Ecto neural progenitor cell (in vitro differentiated cells): ENCODE measurements at places on chromosomes 6 and 20.

DNA sequence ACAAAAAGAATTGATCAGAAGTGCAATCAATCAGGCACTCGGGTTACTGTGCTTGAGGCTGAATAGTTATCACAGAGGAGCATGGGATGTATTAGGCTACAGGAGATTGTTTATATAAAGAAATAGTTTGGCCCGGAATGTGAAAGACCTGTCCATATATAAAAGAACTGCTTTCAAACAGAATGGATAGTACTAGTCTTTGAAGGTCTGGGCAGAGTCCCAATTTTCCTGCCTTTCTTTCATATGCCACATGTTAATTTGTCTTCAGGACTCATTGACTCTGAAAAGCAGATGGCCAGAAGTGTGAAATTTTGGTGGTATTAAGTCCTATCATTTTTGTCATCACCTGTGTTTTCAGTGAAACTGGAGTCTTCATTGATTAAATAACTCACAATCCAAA lies 314.5 kb downstream of the EYA4 start:
- DNase-seq, result no peak

- no peak for DNase-seq
These were observed 699 bp upstream of the HSPA1B start for GRCh38 chr6:31826793-31827285.

DNA sequence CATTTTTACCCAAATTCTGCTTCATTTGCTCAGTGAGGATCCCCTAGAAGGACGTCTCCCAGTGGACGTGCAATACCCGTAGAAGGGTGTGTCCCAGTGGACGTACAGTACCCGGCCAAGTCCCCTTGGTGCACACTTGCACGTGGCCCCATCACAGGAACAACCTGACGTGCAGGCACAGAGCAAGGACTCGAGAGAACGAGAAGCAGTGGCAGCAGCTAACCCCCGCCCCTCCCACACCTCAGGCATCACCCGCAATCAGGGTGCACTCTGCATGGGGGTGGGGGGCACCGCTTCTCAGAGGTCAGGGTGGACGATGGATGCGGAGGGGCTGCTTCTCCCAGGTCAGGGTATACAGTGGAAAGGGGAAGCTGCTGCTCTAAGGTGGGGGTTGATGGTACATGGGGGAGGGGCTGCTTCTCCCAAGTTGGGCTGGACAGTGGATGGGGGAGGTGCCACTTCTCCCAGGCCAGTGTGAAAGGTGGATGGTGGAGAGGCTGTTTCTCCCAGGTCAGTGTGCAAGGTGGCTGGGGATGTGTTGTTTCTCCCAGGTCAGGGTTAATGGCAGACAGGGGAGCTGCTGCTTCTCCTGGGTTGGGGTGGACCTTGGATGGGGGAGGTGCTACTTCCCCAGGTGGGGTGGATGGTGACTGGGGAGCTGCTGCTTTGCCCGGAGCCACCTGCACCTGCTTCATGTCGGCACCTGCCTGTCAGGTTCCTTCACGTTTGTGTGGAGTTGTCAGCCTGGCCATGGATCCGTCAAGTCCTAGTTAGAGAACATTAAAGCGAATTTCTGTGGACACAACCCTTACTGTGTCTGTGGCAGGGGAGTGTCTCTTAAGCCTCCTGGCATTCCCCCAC lies 1.0 kb upstream of the THBS2 start:
- no peak for DNase-seq

- no peak for DNase-seq
These were observed 1029.5 kb upstream of the GJE1 start for GRCh38 chr6:141103246-141103645.

DNA sequence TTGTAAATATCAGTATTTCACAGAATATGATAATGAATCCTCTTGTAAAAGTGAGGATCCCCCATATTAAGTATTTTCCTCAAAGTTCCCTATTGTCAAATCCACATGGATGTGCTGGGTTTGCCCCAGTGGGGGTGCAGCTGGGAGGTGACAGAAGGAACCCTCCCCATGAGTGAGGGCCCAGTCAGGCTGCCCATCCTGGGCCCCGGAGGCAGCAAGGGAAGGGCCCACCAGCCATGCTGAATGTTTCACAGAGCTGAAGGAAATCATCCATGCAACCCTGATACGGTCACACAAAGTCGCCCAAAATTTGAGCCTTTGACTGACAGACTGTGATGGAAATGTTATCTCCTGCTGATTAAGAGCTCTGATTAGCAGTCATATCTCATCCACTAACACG lies 39.7 kb downstream of the FRMD1 start:
- no peak for DNase-seq

- DNase-seq, result no peak
These were observed at the start of gene RBM24 for GRCh38 chr6:17281100-17281496. TSS of gene RBM24 (plus strand) at chr6:17281361. CDS start at chr6:17281582, 221 bp downstream.

DNA sequence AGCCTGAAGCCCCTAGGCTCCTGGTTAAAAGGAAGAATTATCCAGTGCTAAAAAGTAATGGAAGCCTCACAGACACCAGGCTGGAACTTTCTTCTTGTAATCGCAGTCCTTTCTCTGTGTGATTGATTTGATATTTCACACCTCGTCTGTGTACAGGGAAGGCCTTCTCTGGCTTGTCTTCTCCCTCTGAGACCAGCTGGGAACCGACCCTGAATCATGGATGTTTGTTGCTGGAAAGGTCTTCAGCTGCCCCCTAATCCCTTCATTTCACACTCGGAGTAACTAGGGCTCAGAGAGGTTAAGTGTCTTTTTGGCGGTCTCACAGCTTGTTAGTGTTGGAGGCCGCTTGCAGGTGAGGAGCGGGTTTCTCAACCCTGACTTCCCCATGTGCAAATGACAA lies 500.2 kb upstream of the CDH4 start:
- DNase-seq, result peak; percentile 20

GRCh38 chr20:31606804-31607639 lies 1.9 kb downstream of the ID1 start:
- peak; percentile 66 for DNase-seq

- DNase-seq, result no peak
These were observed 101.1 kb upstream of the ID4 start for GRCh38 chr6:19736066-19736465.

- no peak for DNase-seq
These were observed 106.0 kb downstream of the PRIM2 start for GRCh38 chr6:57423468-57423867.

- DNase-seq, result no peak
These were observed 108.7 kb upstream of the GMDS start for GRCh38 chr6:2354138-2354491.

DNA sequence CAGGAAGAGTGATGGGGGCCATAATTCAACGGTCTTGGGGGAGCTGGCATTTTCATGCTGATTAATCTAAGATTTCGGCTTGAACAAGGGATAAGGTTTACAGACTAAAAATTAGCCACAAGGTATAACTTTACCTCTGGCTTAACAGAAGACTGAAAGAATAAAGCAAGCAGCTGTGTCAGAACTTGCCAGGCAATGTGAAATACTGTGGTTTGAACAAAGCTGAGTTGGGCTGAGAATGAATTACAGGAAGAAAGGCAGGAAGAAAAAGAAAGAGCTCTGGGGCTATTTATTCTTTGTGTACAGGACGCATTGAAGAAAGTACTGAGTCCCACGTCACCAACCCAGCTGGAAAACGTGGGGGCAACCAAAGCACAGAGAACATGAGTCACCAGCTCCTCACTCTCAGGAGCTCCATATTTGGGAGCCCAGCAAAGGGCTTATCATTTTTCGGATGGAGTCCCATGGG lies 121.5 kb upstream of the NEDD9 start:
- no peak for DNase-seq

GRCh38 chr6:113805173-113805790 lies 51.9 kb upstream of the MARCKS start:
- DNase-seq, result no peak

- no peak for DNase-seq
These were observed 61.7 kb downstream of the FAM217A start for GRCh38 chr6:4017058-4017739.

- no peak for DNase-seq
These were observed 8.9 kb downstream of the EHMT2 start for GRCh38 chr6:31888276-31889258.

DNA sequence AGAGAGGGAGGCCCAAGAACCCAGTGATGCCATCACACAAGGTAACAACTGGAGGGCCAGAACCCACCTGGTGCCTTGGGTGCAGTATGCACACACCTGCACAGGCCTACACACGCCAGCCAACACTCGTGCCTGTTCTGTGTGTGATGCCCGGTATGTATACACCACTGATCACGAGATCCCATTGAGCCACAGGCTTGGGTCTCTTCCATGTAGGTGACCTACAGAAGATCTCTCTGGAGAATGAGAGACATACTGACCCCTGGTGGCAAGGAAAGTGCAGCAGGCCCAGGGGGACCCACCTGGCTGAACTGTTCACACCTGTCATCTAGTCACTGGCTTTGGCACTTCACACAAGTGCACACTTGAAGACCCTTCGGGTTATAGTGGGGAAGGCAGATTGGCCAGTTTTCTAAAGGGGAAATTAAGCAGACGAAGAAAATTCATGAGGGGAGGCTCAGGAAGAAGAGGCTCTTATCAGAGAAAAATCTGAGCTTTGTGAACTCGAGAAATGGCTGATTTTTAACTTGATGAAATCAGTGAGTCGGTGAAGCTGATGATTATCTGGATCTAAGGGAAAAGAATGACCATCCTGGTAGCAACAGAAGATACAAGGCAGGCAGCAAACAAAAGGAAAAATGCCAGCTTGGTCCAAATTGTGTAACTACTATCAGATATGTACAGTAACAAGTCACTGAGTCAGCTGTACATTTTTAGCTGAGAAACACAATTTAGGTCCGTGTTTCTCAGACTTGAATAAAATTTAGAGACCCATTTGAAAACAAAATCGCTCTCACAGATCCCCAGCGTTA lies 69.1 kb upstream of the PBOV1 start:
- no peak for DNase-seq

DNA sequence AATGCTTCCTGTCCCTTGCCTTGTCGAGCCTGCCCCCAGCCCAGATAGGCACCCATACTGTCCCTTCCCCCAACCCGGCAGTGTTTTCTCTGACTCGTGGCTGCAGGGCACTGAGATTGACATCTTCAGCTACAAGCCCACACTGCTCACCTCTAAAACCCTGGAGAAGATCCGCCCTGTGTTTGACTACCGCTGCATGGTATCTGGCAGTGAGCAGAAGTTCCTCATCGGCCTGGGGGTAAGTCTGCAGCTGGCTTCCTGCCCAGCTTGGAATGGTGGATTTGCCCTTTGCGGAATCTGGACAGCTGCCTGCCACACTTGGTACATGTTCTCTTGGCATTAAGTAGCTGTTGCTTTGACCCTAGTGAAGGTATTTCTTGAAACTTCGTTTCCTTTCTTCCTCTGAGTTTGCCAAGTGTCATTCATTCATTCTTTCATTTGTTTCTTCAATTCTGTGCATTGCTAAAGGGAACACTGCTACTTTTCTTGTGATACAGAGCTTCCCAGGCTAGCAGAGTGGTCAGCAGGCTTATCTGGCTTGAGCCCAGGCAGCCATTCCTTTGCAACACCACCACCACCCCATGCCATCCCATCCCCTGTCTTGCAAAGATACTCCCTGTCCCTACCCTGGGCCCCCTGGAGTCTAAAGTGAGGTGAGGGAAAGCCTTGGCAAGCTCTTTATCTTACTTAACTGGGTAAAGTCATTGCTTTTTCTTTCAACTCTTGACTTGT lies 26.2 kb downstream of the CCDC167 start:
- peak; percentile 27 for DNase-seq

- DNase-seq, result no peak
These were observed 390.1 kb downstream of the ZFAND3 start for GRCh38 chr6:38209371-38210260.

DNA sequence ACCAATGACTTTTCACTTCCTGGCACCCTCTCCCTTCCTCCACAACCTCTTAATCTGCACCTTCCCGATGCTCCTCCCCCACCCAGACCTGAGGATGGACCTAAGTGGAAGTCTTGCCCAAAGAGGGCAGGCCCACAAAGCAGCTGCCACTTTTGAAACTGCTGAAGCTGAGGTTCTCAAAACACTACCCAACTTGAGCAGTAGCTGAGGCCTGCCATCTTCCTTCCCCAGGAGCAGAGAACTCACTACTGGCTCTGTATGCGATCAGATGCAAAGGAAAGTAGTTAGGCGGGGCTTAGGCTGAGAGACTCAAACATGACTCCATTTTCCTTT lies 1.5 kb downstream of the HM13 start:
- no peak for DNase-seq

DNA sequence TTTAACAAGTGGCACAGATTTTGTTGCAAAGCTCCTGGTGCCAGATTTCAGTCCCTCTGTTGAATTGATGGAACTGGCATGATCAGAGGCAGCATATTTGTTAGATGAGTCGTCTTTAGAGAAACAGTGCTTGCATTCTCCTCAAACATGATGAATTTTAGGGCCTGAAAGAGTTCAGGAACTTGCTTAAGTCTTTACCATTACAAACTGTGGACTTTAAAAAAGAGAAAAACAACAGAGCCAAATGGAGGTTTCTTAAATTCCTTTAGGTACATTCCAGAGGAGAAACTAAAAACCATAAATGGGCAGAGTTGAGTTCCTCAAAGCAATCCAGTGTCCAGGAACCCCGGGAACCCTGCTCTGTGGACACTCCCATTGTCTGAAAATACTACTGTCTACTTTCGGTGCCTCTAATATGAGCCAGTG lies 2.5 kb downstream of the GTF2H5 start:
- no peak for DNase-seq

- DNase-seq, result no peak
These were observed 22.7 kb downstream of the GPR63 start for GRCh38 chr6:96814625-96815024.

DNA sequence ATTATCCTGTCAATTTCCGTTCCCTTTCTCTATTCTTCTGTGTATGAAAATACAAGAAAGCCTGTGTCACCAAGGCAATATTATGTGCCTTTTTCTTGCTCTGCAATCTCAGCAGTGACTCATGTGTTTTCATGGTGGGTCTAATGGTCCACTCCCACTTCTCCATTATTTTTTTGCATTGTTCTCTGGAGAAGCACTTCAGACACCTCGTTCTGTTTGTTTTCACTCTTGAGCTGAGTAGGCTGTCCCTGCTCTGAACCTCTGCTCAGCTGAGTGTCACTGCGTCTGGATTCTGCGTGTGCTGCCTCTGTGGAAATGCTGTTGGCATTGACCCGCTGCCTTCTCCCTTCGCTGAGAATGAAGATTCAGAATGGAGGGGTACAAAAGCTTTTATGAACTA lies 230.6 kb downstream of the TMEM242 start:
- DNase-seq, result no peak

DNA sequence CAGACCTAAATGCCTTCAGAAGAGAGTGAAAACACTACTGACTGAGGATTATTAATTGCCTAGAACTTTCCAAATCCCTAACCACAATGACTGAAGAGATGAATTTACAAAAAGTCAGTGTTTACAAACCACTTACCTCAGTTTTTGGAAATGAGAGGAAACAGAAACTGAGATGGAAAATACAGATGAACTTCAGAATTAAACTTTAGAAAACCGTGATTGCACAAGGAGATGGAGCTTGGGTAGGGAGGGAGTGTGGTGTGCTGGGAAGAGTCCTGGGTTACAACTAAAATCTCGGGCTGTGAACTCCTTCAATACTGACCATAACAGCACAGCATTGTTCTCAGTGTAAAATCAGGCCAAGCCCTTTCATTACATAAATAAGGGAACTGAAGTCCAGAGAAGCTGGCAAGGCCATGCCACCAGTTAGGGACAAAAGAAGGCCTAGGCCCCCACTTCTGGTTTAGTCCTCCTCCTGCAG lies 4.0 kb downstream of the ELMO2 start:
- no peak for DNase-seq
